ENCODE measurements at places on chromosomes 12 and 14. TPM values are rescaled to one million over a fixed set of nuclear protein-coding genes. Genes with fewer than 3 reads are reported as not detected.

KERA gene
- total RNA-seq = not detected

SERPINA9 gene
- total RNA-seq = not detected

PRPH gene
- total RNA-seq = 4.4 TPM

OR6C2 gene
- not detected for total RNA-seq

All from omental fat pad (tissue), 4 donors.